ENCODE measurements at places on chromosomes 6 and 20.

DNA sequence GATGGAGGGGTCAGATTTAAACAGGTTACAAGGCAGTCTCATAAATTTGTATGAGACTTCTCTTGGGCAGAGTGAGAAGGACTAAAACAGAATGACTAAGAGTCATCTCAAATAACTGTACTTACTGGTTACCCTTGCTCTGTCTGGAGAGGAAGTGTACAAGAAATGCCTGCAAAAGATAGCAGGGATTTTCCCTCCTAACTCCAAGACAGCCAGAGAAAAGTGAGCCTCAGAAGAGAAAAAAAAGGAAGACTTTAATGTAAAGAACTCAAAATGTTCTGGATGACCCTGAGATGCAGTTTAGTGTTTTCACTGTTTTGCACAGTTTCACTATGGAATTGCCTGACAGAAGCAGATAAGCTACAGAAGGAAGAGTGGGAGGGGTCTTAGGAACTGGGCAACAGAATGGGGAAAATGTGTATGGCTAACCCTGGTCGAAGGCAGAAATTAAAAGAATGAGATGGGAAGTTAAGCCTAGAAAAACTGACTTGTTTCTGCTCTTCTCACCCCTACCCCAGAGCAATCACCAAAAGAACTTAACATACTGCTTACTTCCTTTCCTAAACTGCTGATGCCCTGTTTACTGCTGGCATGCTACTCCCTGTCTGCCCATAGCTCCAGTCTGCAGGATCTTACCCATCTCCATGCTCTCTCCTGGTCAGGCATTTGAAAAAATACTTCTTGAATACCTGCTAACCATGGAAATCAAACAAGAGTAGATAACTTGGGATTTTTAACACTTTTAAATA is 98.1 kb upstream of the MARCKS start:
- DNase-seq, result no peak

GRCh38 chr6:81865712-81866111 is 113.2 kb upstream of the TENT5A start:
- DNase-seq, result no peak

DNA sequence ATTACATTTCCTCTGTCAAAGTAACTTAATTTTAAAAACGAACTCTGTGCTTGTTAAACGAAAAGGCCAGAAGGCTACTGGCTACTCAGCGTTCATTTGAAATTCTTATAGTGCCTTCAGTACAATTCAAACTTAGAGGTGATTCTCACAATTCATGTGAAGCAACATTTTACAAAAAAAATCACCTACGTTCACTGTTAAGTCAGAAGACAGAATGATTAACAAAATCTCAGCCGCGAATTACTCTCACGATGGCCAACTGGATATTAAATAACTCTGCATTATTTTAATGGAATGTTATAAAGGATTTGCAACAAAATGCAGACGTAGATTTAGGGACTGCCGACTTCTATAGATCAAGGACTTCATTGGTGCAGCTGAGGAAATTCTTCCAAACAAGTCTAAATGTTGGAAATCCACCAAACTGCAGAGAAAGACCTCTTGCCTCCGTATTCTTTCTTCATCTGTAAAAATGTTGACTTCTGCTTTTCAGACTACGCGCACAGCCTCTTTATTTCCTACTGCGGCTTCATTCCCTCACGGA is 1.6 kb upstream of the QKI start:
- DNase-seq, result no peak

- DNase-seq, result no peak
Observed at GRCh38 chr6:44672841-44673240, 285.3 kb downstream of the CDC5L start.

GRCh38 chr6:86856379-86856778 is 80.9 kb upstream of the HTR1E start:
- no peak for DNase-seq

GRCh38 chr6:13303668-13304017 is 24.7 kb downstream of the TBC1D7 start:
- DNase-seq, result no peak

GRCh38 chr6:157791450-157791849 is 31.6 kb upstream of the SNX9 start:
- no peak for DNase-seq

DNA sequence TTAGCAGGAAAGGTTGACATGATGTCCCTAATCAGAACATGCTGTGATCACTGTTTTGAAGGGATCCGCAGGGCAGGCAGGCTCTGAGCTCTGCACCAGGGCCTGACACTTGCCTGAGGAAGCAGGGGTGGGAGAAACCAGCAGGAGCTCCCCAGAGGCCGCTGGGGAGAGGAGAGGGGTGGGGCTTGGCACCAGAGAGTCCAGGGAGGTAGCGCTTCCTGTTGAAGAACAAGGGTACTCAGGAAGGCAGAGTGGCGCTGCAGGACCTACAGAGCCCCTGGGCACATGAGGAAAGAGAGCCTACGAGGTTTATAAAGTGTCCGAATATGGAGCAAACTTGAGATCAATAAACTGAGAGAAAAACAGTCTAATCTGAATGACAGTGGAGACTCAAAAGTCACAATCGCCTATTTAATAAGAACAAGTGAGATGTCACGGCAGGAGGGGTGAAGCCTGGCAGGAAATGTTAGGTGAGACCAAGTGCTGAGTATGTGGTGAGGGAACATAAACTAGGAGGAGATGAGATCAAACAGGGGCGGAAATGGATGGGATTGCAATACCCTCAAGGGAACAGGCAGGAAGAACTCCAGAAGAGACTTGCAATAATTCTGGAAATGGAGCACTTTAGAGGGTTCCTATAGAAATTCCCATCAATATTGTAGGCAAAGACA is 5.8 kb upstream of the TBXT start:
- DNase-seq, result peak; percentile 76

DNA sequence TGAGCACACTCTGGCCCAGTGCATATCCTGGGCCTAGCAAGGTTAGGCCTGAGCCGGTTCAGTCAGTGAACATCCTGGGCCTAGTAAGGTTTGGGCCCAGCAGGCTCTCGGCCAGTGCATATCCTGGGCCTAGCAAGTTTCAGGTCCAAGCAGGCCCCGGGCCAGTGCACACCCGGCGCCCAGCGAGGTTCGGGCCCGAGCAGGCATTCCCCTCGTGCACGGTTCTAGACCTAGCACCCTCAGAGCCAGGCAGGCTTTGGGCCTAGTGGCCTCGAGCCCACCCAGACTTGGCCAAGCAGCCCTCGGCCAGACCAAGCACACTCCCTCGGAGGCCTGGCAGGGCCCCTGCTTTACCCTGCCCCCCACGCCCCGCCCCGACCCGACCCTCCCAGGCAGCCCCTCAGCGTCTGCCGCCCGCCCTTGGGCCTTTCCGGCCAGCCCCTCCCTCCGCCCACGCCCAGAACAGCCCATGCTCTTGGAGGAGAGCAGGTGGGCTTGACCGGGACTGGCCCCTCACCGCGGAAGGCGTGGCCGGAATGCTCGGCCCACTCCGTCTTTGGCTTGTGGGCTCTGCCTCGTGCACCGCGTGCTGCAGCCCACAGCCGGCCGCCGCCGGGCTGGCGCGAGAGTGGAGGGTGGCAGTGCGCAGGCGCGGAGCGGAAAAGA is at the start of gene CTCFL:
Gene CTCFL (minus strand): TSS at position 630 of the 666 bp plus-strand sequence. CDS start 935 bp downstream, outside the sequence.
- no peak for DNase-seq

- no peak for DNase-seq
Observed at GRCh38 chr20:64176971-64177370, 12.7 kb downstream of the MYT1 start.

GRCh38 chr20:49187330-49187850 is 744 bp downstream of the STAU1 start:
- DNase-seq, result no peak
